Suppressor macrophage (primary cell): ENCODE measurements at places on chromosomes 2 and 18.

GRCh38 chr2:47359375-47359868 lies 43.5 kb upstream of the MSH2 start:
- no peak for DNase-seq

GRCh38 chr2:207073801-207074678 lies 91.7 kb downstream of the KLF7 start:
- peak; percentile 52 for DNase-seq

DNA sequence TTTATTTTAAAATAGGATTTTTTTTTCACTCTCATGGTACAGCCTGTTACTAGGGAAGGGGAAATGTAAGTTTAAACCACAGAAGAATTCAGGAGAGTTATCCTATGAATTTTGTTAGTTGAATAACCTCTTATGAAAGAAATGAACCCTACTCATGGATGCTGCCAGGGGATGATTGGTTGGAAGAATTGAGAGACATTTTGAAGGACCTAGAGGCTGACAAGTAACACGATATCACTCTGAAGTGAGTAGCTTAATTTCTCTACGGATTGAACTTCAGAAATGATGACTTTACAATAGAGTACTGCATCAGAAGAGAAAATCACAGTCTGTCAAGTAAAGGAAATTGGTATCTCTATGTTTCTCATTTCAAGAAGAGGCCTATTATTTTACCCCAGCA lies 1346.2 kb downstream of the SUCLG1 start:
- no peak for DNase-seq

GRCh38 chr18:31274931-31275330 lies 43.0 kb upstream of the DSG1 start:
- DNase-seq, result no peak

DNA sequence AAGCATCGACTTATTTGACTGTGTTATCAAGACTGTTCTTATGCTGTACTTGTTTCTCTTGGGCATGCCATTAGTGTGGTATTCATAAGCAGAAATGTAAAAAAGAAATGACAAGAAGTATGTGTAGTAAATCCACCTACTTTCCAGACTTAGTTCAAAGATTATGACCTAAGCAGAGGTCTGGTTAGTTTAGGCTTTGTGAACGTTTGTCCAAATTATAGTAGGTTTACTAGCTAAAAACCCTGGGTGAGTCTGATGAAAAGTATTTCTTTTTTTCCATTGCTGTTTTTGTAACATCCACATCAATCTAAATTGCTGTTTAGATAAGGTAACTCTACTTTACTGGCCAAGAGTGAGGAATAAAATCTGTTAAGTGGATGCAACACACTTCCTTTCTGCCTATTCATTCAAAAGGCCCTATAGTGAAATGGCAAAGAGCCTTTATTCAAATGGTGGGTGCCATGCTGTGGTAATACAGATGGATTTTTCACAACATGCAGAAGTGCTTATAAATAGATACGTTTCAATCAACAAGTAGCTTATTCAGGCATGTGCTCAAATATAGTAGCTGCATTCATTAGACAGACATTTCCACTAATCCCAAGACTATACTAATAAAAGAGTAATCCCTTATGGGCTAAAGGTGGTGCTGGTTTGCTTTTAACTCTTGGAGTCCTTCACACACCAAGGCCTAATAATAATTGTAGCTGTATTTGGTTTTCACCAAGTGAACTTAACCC lies 122.5 kb upstream of the LTBP1 start:
- DNase-seq, result no peak

DNA sequence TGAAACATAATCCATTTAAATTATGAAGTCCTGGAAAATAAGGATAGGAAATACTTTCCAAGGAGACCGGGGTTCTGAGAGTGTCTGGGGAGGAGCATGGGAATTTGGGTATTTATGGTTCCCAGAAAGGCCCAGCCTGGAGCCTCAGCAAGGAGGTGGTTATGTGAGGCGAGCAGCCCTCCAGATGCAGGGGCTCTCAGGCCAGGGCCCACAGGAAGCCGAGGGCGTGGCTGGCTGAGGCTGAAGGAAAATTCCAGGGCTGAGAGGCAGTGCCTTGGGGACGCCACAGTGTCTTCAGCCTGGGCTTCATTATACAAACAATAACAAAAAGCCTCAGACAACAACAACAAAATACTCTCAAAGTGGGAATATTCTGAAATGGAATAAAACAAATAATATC lies 86.9 kb upstream of the SERPINE2 start:
- DNase-seq, result no peak

DNA sequence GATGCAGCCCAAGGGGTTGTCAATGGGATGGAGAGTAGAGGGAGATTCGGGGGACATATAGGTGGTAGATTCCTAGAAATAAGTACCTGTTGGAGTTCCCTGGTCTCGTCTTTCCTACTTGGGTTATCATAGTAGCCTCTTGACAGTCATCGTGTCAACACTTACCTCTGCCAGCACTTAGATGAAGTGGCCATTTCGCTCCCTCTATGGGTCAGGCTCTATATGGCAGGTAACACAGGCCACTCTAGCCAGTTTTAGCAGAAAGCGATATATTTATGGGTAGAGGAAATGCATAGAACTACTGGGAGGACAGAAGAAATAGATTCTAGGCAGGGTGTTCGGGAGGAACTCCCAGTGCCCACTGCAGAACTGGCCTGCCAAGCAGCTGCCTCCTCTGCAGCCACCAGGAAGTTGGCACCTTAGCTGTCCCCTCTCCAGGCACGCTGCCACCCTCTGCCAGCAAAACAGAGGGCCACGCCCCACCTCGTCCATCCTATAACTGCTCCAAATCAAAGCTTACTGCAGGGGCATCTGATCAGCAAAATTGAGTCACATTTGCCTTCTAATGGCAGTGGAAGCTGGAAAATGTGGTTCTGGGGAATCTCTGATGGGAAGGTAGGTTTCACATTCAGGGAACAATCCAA lies 181.3 kb downstream of the INSIG2 start:
- no peak for DNase-seq

DNA sequence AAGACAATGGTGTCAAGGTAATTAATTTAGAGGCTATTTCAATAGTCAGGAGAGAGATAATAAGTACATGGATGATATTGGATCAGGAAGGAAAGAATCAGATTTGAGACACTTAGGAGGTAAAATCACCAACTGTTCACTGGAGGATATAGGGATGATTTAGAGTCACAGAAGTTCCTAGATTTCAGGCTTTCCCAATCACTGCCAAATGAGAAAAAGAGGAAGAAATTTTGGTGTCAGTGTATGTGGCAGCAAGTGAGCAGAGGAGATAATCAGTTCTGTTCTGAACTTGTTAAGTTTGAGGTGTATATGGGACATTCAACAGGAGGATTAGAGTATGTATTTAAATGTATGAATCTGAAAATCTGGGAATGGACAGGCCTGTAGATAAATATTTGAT lies 640.4 kb downstream of the NR4A2 start:
- peak; percentile 30 for DNase-seq
